ENCODE measurements at places on chromosomes 3 and 15.

DNA sequence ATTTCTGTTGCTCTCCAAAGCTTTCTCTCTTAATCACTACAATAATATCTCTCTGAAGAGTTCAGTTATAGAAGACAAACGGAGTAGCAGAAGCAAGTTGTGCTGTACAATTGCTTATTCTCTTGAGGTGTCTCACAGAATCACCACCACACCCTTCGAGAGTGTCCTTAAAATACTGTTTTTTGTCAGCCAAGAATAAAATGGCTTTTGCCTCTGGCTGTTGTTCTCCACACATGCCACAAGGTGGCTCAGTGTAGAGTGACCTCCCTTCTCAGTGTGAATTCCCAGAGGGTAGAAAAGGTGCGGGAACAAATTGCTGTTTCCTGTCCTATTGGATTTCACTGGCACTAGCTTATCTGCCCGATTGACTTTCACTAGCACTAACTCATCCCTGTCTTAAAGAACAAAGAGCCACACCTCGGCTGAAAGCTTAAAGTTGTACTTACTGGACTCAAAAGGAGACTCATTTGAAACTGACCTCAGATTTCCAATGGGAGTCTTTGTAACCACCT is 134.2 kb upstream of the SATB1 start:
- peak; percentile 23 for DNase-seq

DNA sequence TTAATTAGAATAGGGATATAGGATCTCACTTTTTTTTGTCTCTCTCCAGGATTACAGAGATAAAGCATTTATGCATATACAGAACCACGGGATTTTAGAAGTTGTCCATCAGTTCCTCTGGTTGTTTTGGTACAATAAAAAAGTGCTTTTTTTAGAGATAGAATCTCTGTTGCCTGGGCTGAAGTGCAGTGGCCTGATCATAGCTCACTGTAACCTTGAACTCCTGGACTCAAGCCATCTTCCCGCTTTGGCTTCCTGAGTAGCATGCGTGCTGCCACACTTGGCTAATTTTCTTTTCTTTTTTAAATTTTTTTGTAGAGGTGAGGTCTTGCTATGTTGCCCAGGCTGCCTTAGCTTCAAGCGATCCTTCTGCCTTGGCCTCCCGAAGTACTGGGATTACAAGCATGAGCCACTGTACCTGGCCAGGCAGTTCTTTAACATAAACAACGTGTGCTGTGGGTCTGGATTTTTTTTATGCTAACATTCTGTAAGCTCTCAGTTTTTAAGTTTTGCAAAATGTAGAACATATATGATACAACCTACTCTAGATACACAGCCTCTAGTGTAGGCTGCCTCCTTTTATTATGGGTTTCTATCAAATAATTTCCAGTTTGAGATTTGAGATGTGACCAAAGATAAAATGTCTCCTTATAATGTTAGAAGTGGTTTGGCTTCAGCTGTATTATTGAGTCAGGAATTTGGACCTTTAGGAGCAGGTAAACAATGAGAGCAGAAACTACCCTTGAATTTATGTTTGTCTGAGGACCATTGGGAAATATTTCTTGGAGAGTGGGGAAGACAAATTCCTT is 57.4 kb upstream of the ULK4 start:
- DNase-seq, result no peak

DNA sequence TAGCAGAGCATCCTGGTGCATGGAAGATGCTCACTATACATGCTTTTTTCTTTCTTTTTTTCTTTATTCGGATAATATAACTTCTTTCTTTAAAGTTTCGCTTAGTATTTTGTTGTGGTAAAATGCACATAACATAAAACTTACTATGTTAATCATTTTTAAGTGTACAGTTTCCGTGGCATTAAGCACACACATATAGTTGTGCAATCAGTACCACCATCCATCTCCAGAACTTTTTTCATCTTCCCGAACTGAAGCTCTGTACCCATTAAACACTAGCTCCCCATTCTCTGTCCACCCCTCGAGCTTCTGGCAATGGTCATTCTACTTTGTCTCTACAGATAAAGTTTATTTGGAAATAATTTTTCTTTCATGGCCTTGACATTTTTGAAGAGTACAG is 1.0 kb upstream of the JAGN1 start:
- DNase-seq, result no peak

DNA sequence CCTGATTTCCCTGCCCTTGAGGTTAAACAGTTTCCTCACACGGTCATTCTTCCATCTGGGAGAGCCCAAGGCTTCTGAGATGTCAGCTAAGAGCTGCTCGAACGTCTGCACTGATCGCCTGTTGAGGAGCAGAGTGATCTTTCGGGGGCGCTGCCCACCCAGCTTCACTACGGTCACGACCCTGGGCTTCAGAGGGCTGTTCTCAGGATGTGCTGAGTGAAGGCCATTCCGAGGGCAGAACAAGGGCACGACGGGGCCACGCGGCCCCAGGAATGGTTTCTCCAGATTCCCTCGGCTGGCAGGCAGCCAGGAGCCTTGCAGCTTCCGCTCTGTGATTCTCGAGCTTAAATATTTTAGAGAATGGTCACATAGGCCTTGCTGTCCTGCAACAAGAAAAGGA is 25.7 kb downstream of the DCLK3 start:
- DNase-seq, result no peak

- no peak for DNase-seq
Observed at GRCh38 chr15:68431037-68431791, 749 bp downstream of the ITGA11 start.

- peak; percentile 4 for DNase-seq
Observed at GRCh38 chr15:96893159-96893906, 562.8 kb downstream of the NR2F2 start.

DNA sequence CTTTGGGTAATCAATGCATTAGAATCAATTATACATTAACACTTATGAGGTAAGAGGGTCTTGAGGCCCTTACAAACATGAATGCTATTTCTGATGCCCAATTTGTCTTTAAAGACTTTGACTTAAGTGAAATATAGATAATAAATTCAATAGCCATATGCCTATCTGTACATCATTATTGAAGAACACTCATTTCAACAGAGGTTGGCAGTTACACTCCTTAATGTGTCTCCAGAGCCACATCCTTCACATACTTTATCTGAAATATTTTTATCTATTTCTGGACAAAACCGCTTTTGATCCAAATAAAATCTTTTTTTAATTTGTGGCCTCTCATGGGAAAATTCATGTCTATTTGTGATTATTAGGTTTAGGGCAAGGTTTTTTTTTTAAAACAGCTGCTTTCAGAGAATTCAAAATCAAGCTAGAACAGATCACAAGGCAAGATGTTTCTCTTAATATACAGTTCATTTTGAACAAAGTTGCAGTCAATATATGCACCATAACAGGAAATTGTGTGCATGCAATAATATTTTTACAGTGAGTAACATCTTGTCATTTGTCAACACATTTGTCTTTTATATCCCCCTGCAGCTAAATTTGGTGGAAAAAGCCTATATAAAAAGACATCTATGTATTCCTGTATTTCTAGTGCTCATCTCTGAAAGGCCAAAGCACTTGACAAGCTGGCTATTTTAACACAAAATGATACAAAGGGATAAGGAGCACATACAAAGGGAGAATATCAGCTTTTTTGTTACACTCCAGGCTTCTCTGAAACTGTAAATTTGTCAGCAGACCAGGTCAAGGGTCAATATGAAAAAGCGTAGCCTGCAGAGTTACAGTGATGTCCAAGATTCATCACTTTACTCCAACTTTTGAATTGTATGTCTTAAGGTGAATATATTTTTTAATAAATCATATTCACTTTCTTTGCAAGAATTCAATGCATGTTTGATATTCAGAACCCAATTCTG is 146.2 kb upstream of the DPH6 start:
- no peak for DNase-seq

- no peak for DNase-seq
Observed at GRCh38 chr3:15924914-15925313, 127.1 kb upstream of the ANKRD28 start.

All from GF-D8 (cell line).